ENCODE measurements at places on chromosomes 12 and 14.

DNA sequence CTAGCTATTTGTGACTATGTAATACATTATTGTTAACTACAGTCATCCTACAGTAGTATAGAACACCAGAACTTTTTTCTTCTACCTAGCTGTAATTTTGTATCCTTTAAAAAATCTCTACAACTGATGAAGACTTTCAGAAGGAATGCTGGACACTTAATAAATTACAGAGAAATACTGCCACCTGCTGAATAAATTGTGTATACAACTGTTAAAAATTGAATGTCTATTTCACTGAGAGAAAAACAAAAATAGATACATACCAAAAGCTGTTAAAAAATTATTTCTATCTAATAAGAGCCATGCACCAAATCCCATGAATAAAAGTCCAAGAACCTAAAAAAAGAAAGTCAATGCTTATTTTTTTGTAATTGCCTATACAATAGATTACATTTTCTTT is 6.6 kb downstream of the TSPAN19 start:
- DNase-seq, result peak; percentile 34

GRCh38 chr14:73238424-73238852 is 1.1 kb downstream of the PAPLN start:
- peak; percentile 81 for DNase-seq

GRCh38 chr12:101305794-101306193 is 25.9 kb downstream of the UTP20 start:
- DNase-seq, result no peak

GRCh38 chr14:80549141-80549540 is 337.8 kb upstream of the DIO2 start:
- no peak for DNase-seq

DNA sequence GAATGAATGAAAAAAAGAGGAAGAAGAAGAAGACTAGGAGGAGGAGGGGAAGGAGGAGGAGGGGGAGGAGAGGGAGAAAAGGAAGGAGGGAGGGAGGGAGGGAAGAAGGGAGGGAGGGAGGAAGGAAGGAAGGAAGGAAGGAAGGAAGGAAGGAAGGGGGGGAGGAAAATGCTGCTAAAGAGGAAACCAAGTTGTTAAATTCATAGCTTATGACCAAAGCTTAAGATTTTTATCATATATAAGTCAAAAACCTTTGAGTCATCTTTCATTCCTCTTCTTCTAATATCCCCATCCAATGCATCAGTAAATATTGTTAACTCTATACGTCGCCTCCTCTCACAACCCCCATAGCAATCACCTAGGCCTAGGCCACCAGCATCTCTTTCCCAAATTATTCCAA is 117.3 kb downstream of the SLC2A13 start:
- DNase-seq, result no peak

DNA sequence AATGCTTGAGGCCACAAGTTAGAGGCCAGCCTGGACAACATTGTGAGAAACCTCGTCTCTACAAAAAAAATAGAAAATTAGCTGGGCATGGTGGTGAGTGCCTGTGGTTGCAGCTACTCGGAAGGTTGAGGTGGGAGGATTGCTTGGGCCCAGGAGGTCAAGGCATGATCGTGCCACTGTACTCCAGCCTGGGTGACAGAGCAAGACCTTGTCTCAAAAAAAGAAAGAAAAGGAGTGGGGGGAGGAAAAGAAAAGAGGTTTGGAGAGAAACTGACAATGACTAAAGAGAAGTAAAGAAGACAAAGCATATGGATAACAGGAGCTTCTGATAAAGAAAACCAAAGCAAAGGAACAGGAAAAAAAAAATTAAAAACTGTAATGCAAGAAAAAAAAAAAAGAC is 37.4 kb upstream of the SELPLG start:
- no peak for DNase-seq

GRCh38 chr14:90755661-90756304 is 60.4 kb downstream of the TTC7B start:
- DNase-seq, result no peak

- peak; percentile 99 for DNase-seq
These were observed 2.9 kb upstream of the BDKRB1 start for GRCh38 chr14:96252999-96253539.
